ENCODE measurements at places on chromosomes 1 and 21.
A peak's percentile ranks its signal among the peaks of the same experiment; 100 is the strongest.

DNA sequence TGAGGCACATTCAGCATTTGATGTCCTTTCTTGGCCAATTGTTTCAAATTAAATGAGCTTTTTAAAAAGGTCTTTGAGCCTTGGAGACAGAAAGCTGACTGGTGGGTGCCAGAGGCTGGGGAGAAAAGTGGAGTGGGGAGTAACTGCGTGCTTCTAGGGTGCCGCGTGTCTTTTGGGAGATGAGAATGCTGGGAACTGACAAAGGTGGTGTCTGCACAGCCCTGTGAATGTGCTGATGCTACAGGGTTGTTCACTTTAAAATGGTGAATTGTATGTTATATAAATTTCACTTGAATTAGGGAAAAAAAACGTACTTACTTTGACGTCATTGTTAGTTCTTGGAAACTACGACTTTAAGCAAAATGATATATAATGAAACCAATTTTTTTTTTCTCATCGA, 8.1 kb upstream of the TFF1 start:
- DNase-seq = no peak

GRCh38 chr1:199150756-199151155, 511.9 kb downstream of the PTPRC start:
- no peak for DNase-seq

DNA sequence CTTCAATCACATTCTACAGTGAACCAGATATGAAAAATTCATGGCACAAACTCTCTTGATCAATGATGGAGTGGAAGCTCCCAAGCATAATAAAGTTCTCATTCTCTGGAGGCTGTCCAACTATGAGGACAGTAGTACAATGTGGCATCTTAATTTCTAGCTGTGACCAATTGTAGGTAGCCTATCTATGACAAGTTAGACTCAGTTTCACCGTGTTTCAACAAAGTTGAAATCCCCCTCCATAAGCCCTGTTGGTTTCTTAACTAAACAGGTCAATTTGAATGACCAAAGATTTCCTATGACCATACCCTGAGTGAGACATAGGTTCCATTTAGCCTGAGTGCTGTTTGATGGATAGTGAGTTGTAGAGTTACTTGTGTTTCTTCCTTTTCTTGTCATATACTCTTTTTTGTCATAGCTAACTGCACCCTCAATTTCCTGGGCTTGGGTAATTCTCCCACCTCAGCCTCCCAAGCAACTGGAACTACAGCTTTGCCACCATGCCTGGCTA, 11.8 kb downstream of the PATJ start:
- DNase-seq = no peak

- peak; percentile 5 for DNase-seq
Measured at GRCh38 chr1:231240531-231240882, 505 bp upstream of the GNPAT start.

DNA sequence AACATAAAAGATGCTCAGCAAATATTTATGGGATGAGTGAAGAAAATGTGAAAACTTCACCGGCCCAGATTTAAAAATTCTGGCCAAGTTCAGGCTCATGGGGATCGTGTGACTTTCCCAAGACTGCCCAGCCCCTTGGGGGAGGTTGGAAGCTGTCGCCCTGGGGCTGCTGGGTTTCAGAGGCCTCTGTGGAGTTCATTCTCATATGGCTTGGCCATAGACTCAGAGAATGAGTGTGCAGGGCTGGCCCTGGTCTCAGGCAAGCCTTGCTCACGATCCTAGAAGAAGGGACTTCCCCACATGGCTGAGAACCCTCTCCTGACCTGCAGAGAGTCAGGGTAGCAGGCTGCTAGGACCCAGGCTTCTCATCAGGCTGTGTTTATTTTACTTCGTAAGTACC, 24.6 kb downstream of the PADI2 start:
- no peak for DNase-seq

- no peak for DNase-seq
Measured at GRCh38 chr21:35540950-35541638, 492.0 kb upstream of the RUNX1 start.

DNA sequence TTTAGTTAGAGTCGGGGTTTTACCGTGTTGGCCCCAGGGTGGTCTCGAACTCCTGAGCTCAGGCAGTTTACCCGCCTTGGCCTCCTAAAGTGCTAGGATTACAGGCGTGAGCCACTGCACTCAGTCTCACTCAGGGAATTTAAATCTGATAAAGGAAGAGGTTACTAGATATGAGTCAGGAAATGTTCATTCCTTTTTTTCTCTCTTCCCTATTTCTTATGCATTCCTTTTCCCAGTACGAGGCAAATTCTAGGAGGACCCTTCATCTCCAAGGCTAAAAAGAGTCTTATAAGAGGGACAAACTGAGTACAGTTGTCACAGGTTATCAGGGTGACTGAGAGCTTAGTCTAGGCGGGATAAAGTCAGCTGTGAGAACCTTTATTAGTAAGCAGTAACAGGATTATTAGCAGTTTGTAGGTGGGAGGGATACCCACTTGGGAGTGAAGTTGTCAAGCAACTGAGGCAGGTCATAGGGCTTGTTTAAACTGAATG, 9.1 kb downstream of the MACF1 start:
- DNase-seq = no peak

DNA sequence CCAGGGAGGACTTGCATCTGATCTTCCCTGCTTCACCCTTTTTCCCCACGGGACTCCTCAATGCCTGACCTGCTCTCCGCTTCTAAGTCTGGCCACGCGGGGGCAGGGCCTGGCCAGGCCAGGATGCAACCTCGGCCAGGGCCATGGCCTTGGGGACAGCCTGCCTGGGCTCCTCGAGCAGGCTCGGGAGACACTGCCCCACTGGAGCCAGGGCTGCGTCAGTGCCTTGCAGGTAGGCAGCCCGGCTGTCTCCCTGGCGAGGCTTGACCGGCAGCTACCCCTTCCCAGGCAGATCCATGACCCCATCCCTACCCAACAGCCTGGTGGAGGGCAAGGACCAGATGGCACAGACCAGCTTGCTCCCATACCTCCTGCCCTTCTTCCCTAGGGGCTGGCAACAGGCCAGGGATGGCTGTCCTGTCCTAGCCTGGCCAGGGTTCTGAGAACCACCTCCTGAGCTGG, 2.7 kb upstream of the PRDM16 start:
- DNase-seq = no peak

DNA sequence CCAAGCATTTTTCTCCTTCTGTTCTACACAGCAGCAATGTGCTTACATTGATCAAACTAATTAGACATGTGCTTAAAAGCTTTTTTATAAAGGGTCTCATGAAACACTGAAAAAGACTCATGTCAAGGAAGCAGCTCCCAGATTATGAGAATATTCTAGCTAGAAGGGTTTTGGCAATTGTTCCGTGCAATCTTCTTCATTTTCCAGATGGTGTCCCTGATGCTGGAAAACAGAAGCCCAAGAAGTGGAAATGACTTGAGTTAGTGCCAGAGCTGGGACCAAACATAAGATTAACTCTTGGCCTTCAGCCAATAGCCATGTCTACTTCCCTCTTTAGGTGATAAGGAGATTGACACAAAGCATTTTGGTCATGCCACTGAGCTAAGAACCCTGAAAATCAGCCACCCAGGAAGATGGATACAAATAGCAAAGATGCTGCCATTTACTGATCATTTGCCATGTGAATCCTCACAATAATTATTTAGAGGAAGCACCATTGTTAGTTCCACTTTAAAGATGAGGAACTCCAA, 110.8 kb downstream of the MATN1 start:
- no peak for DNase-seq

DNA sequence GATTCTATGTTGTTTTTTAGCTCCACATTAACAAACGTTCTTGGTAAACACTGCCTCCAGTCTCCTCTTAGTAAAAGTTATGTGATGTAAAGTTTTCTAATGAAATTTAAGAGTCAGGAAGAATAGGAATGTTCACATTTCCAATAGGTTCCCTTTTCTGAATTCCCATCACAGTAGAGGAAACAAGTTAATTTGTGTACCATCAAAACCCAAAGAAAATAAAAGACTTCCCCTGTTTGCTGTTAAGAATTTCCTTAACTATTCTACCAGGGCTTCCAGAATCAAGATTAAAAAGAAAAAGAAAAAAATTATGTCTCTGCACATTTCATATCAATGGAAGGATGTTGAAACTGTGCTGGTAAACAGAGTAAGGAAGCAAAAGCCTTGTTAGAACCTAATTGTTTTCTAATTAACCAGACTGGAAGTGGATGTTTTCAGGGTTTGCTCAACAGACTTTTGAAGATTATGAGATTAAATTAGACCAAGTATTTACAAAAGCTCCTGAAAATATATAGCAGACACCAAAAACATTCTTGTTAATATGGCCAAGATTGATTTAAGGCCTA, 43.4 kb upstream of the PALMD start:
- no peak for DNase-seq
